Tongue (tissue), 3 donors: ENCODE measurements at places on chromosomes 3 and 15. TPM values are rescaled to one million over a fixed set of nuclear protein-coding genes. Genes with fewer than 3 reads are reported as not detected.

GRCh38 chr3:154548341-154548740 lies 118.4 kb upstream of the GPR149 start:
- no peak for DNase-seq

RASGRF1 gene
- 0.31 TPM for total RNA-seq

DNA sequence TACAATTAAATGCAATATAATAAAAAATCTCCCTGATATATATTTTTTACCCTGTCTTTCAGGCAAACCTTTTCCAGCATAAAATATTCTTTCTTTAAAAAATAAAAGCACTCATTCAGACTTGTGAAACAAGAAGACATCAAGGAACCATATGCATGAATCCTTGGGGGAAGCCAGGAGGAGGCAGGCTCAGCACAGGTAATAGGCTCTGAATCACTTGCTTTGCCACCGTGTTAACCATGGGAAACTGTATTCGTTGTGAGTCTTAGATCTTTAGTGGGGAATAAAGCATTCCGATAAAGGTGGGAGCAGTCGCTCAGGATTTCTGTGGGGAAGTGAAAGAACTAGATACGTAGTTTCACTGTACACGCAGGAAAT lies 42.4 kb downstream of the FBN1 start:
- DNase-seq = no peak

DNA sequence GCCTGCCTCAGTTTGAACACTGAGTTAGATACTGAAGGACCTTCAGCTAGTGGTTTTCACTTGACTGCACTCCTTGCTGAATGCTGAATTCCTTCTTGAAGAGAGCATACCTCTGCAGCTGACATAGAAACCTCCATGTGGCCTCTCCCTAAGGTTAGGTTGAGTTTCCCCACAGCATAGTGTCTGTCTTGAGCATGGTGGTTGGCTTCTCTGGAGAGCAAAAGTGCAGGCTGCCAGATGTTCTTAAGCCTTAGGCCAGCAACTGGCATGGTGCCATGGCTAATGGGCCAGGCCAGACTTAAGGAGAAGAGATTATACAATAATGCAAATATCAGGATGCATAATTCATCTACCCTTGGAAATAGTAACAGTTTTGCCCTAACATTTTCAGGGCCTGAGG lies 545.6 kb upstream of the ZNF385D start:
- DNase-seq = peak; percentile 9

DNA sequence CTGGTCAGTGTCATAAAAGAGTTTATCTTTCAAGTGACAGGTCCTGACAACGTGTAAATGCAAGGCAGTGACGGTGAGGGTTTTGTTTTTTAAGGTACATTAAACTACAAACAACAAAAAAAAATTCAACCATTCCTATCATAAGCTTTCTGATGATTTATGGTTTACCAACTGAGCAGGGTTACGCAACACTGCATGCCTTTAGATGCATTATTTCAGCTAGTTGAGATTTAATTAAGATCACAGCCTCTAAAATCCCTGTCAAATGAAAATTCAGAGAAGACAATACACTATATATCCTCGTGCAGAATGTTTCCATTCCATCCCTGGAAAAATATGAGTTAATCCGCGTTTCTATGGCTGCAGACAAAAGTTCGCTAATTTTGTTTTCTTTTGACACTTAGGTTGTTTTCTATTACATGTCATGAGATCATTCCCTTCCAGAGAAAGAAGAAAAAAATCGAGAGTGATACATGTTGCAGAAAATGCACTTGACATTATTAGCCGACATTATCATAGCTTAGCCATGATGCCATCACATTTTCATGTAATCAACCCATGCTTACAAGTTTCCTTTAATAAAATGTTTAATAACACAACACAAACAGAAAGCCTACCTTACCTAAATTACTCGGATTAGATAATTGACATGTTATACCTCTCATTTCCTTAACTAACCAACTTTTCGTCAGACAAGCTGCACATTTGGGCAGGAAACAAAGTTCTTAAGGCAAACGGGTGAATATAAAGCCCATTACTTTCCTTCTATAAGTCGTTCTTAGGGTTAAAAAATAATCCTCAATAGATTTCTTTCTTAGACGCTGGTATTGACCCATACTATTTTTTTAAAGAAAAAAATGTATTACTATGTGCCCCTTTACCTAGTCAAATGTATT lies 521.2 kb downstream of the FOXP1 start:
- no peak for DNase-seq

CCDC66 gene
- 28.5 TPM for total RNA-seq

FBXO40 gene
- total RNA-seq = 12.7 TPM

DNA sequence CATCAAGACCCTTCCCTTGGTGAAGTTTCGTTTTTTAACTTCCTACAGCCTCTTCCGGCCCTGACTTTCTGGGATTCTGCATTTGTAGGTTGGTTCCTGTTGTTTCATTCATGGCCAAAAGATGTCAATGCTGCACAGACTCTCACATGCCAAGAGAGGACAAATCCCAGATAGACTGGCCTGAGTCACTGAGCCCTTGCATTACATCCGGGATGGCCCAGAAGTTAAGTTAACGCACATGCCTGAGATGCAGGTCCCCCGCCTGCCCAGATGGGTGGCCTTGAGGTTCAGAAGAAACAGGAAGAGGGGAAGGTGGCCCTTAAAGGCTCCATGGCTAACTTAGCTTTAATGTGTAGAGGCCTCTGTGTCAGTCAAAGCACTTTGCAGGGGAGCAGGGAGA lies 51.6 kb upstream of the SRGAP3 start:
- no peak for DNase-seq

GRCh38 chr3:21792176-21792575 lies 41.2 kb upstream of the ZNF385D start:
- DNase-seq = no peak

DNA sequence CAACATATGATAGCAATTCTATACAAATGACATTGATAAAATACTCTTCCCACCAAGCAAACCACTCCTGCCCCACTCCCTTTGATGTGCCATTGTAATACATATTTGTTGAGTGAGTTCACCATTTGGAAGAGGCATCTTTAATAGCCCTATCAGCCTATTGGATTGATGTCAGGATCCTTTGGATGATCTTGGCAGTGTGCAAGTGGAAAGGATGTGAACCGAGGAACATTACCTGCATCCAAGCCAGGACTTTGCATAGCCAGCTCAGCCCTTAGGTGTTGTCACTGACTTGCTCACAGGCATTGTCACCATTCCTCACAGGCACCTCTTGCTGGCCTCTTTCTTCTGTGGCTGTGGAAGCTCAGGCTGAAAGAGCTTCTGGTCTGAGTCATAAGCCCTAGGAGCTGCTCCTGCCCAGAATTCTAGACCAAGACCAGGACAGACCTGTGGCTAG lies 16.5 kb upstream of the TIMP4 start:
- DNase-seq = no peak

LRTM1 gene
- 84.2 TPM for total RNA-seq

DNA sequence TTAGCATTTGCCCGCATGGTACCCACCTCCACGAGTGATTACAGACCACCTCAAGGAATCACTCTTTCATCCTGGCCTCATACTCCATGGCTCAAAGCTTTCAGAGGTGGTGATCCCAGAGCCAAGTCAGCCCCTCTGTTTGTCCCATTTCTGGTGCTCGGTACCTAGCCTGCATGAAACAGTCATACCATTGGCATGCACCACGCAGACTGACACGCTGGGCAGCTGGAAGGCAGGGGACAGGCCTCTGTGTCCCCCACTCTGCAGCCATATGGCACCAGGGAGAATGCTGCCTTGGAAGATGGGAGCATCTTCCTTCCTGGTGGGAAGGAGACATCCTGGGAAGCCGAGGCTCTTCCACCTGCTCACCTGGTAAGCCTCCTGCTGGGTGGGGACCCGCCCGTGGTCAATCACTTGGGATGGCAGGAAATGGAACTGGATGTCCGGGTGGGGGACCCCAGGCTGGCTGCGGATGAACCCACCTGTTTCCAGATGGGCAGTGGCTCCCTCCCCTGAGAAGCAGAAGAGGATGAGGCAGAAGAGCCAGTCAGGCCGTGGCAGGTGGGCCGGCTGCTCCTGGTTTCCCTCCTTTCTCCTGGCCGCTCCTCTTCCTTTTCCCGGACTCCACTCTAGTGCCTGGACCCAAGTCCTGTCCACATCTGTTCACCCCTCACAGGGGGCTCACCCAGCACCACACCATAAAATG lies 26.9 kb downstream of the CHDH start:
- DNase-seq = no peak

GRK7 gene
- not detected for total RNA-seq
